ENCODE measurements at places on chromosomes 11 and 22. TPM values are rescaled to one million over a fixed set of nuclear protein-coding genes. Genes with fewer than 3 reads are reported as not detected.

The MUC2 gene
- not detected for total RNA-seq

The CCDC188 gene
- 1.6 TPM for total RNA-seq

The PCSK7 gene
- 57.8 TPM for total RNA-seq

The OR51I1 gene
- total RNA-seq, result not detected

The CSNK2A3 gene
- 3.9 TPM for total RNA-seq

The SLC17A6 gene
- not detected for total RNA-seq

- H3K4me3 ChIP-seq, result no peak overlapping the region
- DNase-seq, result no peak
- no peaks in the 10 kb centered on the region for H3K36me3 ChIP-seq
- no peak overlapping the region for H3K27ac ChIP-seq
These were observed 6.7 kb downstream of the CSNK2A3 start for GRCh38 chr11:11346303-11346702.

DNA sequence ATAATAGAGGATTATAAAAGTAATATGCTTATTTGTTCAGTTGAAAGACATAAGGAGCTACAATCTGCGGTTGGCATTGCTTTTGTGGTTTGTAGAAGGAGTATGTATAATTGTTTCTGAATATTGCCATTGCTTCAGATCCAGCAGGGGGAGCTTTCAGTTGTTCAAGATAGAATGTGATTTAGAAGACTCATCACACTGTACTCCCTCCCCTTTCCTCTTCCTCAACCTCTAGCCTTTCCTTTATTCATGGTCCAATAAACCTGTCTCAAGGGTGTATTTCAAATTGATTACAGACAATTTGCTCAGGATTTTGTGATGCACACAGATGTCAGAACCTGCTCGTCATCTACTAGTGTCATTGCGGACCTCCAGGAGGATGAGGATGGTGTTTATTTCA, 9.8 kb downstream of the PRMT3 start:
- H3K36me3 ChIP-seq, result peaks cover 69% of the 10 kb centered on the region
- no peaks in the 10 kb centered on the region for H3K27me3 ChIP-seq
- no peak overlapping the region for H3K27ac ChIP-seq
- no peaks in the 10 kb centered on the region for H3K4me1 ChIP-seq
- no peak for DNase-seq
- H3K4me3 ChIP-seq, result no peak overlapping the region

DNA sequence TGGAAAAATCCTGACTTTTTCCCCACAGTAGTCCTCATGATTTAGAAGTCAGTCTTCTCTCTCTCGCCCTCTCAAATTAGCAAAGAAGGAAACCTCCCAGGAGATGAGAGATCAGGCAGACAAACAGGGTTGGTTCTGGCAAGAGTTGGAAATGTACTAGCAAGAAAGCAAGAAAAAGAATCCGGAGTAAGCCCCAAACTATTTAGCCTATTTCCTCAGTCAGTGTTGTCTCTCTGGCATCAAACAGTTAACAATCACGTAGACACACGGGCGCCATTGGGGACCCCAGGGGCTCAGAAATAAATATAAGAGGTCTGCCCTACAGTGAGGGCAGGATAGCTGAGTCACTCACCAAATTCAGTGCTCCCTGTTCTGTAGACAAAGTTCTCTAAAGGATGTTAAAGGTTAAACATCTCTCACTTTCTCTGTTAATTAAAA, 4.7 kb downstream of the C11orf52 start:
- H3K4me3 ChIP-seq, result peak overlapping the region; percentile 8
- peak overlapping the region; percentile 82 for H3K27ac ChIP-seq
- no peaks in the 10 kb centered on the region for H3K27me3 ChIP-seq
- H3K36me3 ChIP-seq, result no peaks in the 10 kb centered on the region
- peaks cover 28% of the 10 kb centered on the region for H3K4me1 ChIP-seq

GRCh38 chr22:44309137-44309536, 3.6 kb downstream of the SHISAL1 start:
- H3K27ac ChIP-seq, result no peak overlapping the region
- no peaks in the 10 kb centered on the region for H3K4me1 ChIP-seq
- H3K4me3 ChIP-seq, result no peak overlapping the region
- DNase-seq, result no peak

DNA sequence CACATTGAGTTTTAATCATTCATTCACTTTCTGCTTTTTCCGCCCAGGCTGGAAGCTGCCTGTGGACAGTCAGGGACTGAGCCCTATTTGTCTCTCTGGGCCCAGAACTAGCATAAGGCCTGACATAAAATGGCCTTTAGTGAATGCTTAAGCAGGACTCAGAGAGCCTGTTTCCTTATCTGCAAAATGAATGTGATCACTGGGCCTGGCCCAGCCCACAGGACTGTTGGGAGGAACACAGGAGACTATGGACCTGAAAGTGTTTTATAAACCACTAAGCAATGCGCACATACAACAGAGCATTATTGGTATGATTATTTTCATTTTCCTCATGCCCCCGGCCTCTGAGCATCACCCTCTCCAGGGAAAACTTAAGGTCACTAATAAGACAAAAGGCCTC, 3.9 kb upstream of the MYH9 start:
- peaks cover 3% of the 10 kb centered on the region for H3K4me1 ChIP-seq
- H3K27ac ChIP-seq, result no peak overlapping the region
- H3K4me3 ChIP-seq, result no peak overlapping the region
- DNase-seq, result no peak
- no peaks in the 10 kb centered on the region for H3K27me3 ChIP-seq

DNA sequence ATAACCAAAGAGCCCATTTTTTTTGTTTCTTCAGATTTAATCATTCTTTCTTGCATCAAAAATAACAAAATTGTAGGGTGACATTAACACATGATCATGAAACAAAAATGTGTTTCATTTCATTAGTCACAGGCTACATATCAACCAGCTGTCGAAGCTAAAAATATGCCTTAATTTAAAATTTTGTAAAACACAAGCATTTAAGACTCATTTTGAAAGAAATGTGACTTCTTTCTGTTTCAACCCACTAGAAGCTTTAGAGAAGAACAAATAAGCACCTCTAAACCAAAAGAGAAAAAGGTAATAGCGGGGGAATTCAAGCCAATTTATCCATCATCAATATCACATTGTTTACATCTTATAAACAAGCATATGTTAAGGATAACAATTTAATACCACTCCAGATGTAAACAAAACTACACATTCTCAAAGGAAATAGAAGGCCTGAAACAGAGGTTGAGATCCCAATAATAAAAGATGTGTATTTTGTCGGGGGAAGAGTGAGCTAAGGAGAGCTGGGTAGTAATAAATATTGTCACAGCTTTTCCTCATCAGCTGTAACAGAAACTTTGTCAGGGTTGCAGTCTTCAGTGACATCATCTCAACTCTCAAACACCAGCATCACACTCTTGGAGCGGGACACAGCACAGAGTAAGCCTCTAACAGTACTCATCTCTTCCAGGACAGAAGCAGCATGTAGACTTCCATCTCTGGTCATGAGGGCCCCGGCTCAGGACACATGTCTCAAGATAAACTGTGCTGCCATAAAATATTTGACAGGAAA, 42.0 kb downstream of the ALG9 start:
- DNase-seq, result no peak
- H3K27me3 ChIP-seq, result no peaks in the 10 kb centered on the region
- H3K36me3 ChIP-seq, result peaks cover 26% of the 10 kb centered on the region
- H3K4me1 ChIP-seq, result peaks cover 6% of the 10 kb centered on the region

DNA sequence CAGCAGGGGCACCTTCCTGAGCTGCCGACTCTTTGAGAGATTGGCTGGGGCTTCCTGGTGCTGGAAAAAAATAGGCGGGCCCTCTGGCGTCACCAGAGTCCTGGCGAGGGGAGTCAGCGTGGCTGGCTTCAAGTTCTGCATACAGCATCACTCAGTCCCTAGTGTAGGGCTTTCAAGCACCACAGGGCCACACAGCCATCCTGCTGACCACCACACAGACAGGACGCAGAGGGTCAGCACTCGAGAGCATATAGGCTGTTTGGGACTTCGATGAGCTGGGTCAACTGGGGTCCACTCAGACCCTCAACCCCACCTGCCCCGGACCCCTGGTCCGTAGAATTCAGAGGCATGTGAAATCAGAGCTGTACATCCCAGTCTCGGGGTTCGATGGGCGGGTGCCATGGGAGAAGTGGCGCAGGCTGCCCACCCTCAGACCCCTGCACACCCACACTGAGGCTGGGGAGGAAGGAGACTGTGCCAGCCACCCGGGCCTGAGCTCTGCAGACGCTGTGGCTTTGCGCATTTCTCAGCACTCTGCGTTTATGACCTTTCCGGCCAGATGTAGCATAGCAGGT, 1131.9 kb downstream of the BRD1 start:
- no peak overlapping the region for H3K27ac ChIP-seq
- no peak overlapping the region for H3K4me3 ChIP-seq
- no peaks in the 10 kb centered on the region for H3K36me3 ChIP-seq
- H3K27me3 ChIP-seq, result no peaks in the 10 kb centered on the region

DNA sequence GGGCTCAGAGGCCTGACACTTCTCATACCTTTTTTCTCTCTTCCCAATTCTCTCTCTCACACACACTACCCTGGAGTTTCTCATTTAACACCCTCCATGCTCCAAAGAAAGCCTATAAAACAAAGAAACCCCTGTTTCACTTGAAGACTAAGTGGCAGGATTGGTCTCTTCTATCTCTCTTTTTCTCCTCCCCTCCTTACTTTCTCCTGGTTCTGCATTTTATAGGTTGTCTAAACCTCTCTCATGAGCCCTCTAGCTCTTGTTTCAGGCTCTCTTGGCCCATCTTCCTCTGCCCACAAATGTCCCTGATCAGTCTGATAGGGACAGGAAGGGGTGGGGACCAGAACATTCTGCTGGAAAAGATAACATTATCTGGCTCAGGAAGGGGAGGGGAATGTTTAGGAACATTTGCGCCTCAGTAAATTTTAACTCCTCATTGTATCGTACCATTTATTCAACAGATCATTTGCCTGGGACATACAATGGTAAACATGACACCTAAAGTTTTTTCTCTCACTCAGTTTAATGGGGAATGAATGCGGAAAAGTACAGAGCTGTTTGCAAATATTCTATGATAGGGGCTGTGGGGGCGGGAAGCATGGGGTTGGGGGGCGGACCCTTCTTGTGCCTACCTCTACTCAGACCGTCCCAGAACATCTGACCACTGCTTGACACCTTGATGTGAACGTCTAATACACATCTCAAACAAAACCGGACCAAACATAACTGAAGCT, 10.8 kb downstream of the CRYBA4 start:
- H3K4me1 ChIP-seq, result peaks cover 5% of the 10 kb centered on the region
- no peak overlapping the region for H3K4me3 ChIP-seq
- DNase-seq, result no peak
- H3K27ac ChIP-seq, result peak overlapping the region; percentile 60

DNA sequence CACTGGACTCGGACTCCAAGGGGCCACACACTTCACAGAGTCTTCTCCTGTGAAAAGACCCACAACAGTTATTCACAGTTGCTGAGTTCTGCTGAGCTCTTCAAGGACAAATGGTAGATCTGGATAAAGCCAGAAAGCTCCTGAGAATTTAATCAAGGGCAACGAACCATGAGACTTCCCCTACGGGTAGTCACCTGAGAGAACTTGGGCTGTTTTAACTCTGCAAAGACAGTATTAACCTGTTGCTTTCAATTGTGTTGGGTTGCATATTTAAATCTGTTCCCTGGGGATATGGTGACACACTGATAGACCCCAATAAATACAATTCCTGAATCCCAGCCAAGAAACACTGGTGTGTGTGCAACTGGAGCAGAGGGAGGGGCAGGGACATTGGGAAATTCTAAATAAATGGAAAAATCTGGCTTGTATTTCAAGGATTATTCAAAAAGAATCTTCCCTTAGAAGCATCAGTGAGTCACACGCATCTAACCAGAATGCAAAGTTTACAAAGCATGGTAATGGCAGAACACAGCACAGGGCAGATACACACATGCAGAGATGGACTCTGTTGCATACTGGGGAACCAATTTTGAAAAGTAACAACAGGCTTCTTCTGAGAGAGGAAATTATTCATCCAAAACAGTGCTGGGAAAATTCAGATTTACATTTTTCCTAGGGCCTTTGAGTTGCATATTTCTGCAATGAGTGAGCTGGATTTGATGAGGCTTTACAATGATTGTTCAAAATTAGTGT, 4.0 kb downstream of the KCNJ1 start:
- H3K36me3 ChIP-seq, result no peaks in the 10 kb centered on the region
- no peak overlapping the region for H3K4me3 ChIP-seq
- H3K4me1 ChIP-seq, result no peaks in the 10 kb centered on the region
- H3K27me3 ChIP-seq, result no peaks in the 10 kb centered on the region

- peaks cover 18% of the 10 kb centered on the region for H3K4me1 ChIP-seq
- peaks cover 9% of the 10 kb centered on the region for H3K36me3 ChIP-seq
- no peak for DNase-seq
- no peak overlapping the region for H3K27ac ChIP-seq
- H3K4me3 ChIP-seq, result no peak overlapping the region
- no peaks in the 10 kb centered on the region for H3K27me3 ChIP-seq
These were observed 66.9 kb downstream of the PRDM11 start for GRCh38 chr11:45213316-45213665.

- H3K27ac ChIP-seq, result no peak overlapping the region
- H3K4me1 ChIP-seq, result no peaks in the 10 kb centered on the region
- no peaks in the 10 kb centered on the region for H3K36me3 ChIP-seq
- H3K4me3 ChIP-seq, result no peak overlapping the region
These were observed 962.3 kb downstream of the TBC1D22A start for GRCh38 chr22:47724751-47725150.

DNA sequence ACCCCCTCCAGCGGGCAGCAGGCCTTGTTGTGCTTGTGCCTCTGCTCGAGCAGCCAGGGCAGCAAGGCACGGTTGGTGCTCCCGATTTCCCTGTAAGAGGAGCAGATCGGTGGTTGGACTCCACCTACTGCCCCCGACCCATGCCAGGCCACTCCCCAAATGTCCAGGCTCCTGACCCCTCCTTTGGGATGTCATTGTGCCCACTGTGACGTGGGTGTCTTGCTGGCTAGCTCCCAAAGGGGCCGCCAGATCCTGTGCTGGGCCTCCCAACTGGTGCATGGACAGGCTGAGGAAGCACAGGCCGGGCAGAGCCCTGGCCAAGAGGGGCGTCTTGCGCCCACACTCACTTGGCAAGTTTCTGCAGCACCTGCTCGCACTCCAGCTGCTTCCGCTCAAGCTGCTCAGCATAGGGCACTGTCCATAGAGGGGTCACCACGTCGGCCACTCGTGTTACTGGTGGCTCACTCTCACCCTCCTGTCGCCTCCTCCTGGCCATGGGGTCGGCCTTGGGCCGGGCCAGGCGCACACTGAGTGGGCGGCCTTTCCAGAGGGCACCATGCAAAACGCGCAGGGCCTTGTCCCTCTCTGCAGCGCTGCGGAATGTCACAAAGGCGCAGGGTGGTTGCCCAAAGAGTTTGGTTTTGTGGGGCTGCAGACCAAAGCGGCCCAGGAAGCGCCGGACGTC, at the start of gene RANBP1:
Gene RANBP1 (plus strand): TSS at position 414 of the 685 bp plus-strand sequence. CDS start 81 bp downstream, at position 495.
- H3K4me3 ChIP-seq, result peak within 1 kb of the TSS; percentile 91
- no peaks in the 10 kb centered on the region for H3K27me3 ChIP-seq
- DNase-seq, result peak; percentile 64
- H3K27ac ChIP-seq, result peak within 1 kb of the TSS; percentile 91

GRCh38 chr11:44608991-44609782, 43.7 kb downstream of the CD82 start:
- DNase-seq, result no peak
- H3K4me3 ChIP-seq, result no peak overlapping the region
- peaks cover 36% of the 10 kb centered on the region for H3K4me1 ChIP-seq
- peak overlapping the region; percentile 58 for H3K27ac ChIP-seq
- no peaks in the 10 kb centered on the region for H3K27me3 ChIP-seq

- H3K27me3 ChIP-seq, result peaks cover 22% of the 10 kb centered on the region
- H3K4me1 ChIP-seq, result no peaks in the 10 kb centered on the region
- H3K36me3 ChIP-seq, result no peaks in the 10 kb centered on the region
- DNase-seq, result no peak
- H3K27ac ChIP-seq, result no peak overlapping the region
These were observed 29.9 kb downstream of the MUC2 start for GRCh38 chr11:1104411-1105182.

Measured in upper lobe of right lung (tissue), 1 donor.